ENCODE measurements at places on chromosomes 11 and 22.

DNA sequence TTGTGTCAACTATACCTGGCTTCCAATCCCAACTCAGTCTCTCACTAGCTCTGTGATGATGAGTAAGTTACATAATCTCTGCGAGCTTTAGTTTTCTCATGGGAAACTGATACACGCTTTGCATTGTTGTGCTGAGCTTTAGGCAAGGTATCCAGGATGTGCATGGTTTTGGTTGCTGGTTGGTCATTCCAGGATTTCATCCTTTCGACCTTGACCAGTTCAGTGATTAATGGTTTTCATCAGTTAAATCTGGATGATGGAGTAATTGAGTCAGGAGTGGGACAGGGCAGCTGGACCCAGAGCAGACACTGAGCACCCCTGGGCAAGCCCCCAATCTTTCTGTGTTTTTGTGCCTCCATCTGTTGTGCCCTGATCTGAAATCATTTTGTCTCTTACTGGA lies 417.3 kb upstream of the CADM1 start:
- DNase-seq: no peak

DNA sequence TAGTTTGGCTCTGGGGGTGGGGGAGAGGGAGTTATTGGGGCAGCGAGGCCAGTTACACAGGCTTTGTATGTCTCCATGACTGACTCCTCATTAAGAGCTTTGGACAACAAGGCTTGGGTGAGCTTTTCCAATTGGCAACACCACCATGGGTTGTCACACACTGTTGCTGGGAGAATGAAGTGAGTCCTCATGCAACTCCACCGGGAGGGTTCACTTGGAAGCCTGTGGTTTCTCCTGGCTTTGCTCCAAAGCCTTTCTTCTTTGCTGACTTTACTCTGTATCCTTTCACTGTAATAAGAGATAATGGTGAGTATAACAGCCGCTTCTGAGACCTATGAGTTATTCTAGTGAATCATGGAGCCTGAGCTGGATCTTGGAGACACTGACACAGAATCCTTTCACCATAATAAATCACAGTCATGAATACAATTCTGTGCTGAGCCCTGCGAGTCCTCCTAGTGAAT lies 24.9 kb downstream of the EIF3F start:
- DNase-seq: no peak

GRCh38 chr11:95592471-95592870 lies 197.1 kb downstream of the FAM76B start:
- DNase-seq: no peak

- DNase-seq: no peak
These were observed 43.2 kb downstream of the NRXN2 start for GRCh38 chr11:64679846-64680245.

DNA sequence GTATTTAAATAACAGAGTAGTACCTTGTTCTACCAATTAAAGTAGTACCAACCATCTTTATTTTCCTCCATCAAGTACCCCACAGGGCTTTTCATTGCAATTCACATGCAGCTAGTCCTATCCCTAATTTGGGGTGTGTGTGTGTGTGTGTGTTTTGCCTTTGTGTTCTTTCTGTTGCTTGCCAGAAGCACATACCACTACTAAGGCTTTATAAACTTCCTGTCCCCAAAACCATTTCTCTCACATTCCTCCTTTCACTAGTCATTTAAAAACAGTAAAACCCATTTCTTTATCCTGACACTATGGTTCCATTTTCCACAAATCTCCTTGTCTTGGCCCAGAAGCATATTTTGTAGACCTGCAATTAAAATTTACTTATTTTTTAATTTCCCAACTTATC lies 54.6 kb downstream of the SLC36A4 start:
- DNase-seq: no peak

- no peak for DNase-seq
These were observed 234.5 kb upstream of the B3GAT1 start for GRCh38 chr11:134646561-134646960.

DNA sequence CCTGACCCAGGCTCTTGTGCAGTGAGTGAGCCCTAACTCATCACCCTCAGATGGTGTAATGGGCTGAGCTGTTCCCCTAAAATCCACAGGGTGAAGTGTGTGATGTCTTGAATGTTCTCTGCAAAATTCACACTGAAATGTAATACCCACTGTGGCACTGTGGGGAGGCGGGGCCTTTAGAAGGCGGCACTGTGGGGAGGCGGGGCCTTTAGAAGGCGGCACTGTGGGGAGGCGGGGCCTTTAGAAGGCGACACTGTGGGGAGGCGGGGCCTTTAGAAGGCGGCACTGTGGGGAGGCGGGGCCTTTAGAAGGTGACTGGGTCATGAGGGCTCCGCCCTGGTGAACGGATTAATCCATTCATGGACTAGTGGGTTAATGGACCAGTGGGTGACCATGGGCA lies 33.0 kb downstream of the CHID1 start:
- no peak for DNase-seq

DNA sequence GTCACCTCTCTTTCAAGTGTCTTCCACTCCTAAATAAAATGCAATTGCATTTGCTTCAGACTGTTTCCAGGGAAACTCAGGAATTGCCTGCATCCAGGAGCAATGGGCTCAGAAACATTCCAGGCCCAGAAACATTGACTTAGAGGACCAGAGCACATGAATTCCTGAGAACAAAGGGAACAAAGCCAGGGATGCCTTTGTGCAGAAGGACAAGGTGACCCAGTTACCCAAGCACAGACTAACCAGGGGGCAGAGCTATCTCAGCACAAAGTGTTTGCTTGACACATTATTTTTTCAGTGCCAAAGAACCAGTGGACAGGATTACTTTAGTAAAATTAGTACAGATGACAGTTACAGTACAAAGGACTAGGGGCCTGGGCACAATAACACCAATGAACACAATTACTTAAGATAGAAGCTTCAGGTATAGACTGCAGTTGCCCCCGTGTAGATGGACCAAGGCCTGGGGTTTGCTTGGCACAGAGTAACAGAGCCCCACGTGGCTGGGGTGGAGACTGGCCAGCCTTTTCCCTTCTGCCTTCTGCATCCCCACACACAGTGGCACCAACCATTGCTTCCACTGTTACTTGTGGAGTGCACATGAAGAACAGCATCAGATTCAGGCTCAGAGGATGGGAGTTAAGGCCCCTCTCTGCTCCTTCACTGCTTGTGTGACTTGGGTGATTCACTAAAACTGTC lies 500.8 kb downstream of the INSC start:
- DNase-seq: no peak

DNA sequence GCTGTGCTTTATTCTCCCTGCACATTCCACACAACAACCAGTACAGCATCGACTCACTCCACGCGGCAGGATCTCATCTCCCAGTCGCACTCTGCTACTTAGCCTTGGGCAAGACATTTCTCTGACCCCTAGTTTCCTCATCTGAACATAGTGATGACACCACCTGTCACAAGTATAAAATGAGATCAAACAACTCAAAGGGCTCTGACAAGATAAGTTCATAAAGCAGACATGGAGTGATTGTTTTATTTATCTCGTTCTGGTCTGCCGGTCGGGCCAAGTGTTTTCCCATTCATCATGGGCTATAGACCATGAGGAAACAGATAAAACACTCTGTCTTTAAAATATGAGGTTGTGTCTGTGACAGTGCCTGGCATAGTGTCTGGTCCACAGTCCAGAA lies 35.0 kb downstream of the DSCAML1 start:
- no peak for DNase-seq

- no peak for DNase-seq
These were observed 13.2 kb downstream of the SLC25A18 start for GRCh38 chr22:17576470-17576869.

DNA sequence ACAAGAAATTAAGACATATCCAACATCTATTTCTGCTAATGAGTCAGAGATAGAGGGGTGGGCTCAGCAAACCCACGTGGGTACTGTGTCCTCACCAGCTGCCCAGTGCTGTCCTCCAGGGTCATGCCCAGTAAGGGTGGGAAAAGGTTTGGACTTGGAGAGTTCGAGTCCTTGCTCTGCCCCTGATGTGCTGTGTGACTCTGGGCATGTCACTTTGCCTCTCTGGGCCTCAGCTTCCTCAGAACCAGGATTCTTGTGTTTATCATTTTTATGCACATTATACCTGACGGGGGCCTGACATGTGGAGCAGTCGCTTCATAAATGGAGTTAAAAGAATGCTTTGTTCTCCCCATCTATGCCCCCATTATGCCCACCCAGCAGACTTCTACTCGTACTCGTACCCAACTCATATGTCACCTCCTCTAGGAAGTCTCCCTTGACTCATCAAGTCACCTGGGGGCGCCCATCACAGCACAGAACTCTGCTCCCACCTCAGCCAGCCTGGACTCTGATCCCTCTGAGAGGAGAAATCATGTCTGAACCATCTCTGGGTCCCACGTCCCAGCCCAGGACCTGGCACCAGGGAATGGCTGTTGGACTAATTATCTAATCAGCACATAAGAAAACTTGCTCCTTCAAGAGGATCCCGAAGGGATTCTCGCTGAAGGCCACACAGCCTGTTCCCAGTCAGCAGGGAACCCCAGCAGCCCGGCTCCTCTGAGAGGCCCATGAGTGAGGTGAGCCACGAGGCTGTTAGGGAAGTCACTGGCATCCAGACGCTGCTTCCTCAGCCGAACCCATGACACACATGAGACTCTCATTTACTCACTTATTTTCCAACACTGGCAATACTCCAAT lies 38.7 kb upstream of the TSKU start:
- no peak for DNase-seq

GRCh38 chr11:75490221-75491181 lies 35.2 kb downstream of the GDPD5 start:
- no peak for DNase-seq

DNA sequence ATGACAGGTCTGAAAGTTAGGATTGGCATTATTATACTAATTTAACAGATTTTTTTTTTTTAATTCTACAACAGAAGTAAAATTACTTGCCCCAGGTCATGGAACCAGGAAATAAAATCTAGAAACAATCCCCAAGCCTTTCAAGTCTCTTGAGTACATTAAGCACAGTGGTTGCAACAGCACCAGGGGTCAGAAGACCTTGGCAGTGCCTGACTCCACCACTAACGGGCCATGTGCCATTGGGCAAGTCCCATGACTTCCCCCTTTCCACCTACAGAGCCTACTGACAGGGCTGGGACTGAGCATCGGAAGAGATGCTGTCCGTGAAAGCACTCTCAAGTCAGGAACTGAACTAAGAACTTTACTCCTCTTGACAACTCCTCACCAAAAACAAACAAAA lies 98.6 kb upstream of the AKIP1 start:
- no peak for DNase-seq

- no peak for DNase-seq
These were observed 68.7 kb downstream of the ZNRF3 start for GRCh38 chr22:28951969-28952521.

DNA sequence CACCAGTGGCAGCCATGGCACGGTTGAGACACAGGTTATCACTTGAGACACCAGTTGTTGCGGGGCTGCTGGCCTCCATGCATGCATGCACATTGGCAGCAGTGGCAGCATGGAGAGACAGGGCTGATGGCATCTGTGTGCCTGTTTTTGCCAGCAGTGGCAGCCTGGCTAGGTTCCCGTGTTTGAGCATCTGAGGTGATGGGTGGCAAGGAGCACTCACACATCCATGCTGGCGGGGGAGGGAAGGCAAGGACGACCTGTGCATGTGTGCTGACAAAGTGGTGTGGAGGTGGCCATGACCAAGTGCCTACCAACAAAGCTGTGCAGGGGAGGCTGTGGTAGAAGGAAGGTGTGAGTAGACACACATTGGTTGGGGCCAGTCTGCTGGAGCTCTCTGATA lies 133.5 kb downstream of the CNTN5 start:
- no peak for DNase-seq

- no peak for DNase-seq
These were observed 43.8 kb downstream of the NAT10 start for GRCh38 chr11:34149274-34149673.

DNA sequence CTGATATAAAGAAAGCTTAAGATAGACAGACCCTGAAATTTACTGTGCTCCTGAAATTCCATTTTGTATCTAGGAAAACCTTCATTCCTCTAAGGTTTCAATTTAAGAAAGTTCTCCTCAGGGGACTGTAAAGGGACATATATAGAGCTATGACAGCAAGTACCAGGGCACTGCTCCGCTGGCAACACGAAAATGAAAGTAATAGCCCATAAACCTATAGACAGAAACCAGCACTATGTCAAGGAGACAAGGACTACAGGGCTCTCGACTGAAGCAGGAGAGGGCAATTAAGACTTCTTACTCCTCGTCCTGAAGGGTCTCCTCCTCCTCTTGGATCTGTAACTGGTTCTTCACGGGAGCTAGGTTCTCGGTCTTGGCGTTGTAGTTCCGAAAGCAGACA lies 6.9 kb downstream of the FEZ1 start:
- DNase-seq: no peak

DNA sequence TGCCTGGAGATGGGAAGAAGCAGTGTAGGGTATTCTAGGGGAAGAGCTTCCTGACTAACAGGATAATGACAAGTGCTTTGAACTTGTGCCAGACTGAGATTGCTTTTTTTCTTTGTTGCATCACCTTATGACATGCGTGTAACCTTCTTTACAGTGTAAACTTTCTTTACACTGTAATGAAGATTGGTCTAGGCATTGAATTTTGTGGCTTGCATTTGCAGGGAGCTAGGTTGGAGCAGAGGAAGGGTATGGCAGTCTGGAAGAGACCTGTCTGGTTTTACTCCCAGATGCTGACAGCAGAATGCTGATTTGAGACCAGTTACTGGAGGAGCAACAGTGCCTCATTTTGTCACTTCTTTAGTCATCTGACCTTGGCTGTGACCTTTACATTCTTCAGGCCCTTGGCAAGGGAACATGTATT lies 5.6 kb downstream of the DDB2 start:
- no peak for DNase-seq

DNA sequence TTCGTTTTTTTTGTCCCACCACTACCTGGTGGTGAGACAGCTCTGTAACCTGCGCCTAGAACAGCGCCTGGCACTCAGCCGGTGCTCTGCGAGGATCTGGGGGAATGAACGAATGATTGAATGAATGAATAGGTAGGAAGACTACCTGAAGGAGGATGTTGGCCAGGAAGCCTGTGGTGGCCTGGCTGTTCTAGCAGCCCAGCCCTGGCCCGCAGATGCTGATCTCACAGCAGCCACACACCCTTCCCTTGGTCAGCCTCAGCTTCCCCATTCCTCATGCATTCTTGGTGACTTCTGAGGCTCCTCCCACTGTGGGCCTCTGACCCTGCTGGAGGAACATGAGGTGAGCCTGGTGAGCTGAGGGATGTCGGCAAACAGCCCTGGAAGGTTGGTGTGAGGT lies 3.7 kb downstream of the TRPM5 start:
- DNase-seq: no peak

Measured in activated CD4-positive, alpha-beta T cell treated with anti-CD3 and anti-CD28 coated beads, Interleukin-2, amount 50 U/mL, for 4 hours (primary cell).